Esophagus squamous epithelium (tissue), 5 donors: ENCODE measurements at places on chromosomes 2 and 18.

DNA sequence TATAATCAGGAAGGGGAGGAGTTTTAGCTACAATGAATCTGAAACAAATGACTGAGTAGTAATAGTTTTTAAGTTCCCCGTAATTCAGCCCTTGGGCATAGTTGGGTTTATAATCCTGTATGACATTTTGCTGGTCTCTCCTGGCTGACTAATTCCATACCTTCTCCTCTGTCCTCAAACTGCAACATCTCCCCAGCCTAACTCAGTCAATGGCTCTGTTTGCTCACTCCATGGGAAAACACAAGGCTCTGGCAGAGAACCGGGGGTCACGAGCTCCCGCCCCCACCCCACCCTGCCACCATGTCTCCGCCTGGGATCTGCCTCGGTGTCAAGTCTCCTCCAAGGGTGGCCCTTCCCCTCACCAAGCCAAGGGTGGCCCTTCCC lies 168.6 kb downstream of the HDAC4 start:
- DNase-seq: no peak

GRCh38 chr2:1022178-1022577 lies 71.5 kb downstream of the SNTG2 start:
- DNase-seq: no peak

DNA sequence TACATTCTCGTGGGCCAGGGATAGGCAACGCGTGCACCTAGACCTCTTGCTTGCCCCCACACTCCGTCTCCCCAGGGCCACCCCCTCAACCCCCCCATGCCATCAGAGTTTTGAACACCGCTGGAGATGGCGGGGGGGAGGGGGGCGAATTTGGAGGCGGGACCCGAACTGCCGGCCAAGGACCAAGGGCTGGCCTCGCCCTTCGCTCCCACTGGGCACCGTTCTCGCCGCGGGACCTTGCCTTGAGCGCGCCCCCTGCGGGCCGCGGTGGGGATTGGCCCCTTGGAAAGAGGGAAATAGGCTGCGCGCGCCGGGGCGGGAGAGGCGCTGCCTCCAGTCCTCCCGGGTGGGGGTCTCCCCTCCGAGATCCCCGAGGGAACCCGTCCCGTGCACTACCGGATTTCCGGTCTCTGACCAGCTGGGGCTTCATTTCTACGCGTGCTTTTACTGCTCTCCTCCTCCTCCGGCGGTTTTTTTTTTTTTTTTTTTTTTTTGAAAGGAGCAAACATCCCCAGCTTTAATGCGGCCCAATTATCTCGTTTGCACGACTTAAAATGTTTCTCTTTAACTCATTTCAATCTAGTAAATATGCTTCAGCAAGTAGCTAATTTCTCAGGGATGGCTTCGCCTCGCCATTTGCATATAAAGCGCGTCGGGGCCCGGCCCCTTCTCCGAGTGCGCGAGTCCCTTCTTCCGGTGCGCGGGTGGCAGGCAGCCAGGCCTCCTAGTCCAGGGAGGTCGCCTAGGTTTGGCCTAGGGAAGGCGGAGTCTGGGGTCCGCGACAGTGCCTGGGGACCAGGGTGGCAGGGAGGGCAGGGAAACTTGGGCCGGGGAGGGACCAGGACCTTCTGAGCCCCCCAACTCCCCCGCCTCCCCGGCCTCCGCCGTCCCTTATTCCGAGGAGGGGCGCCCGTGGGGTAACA lies 10.0 kb upstream of the GBX2 start:
- no peak for DNase-seq

DNA sequence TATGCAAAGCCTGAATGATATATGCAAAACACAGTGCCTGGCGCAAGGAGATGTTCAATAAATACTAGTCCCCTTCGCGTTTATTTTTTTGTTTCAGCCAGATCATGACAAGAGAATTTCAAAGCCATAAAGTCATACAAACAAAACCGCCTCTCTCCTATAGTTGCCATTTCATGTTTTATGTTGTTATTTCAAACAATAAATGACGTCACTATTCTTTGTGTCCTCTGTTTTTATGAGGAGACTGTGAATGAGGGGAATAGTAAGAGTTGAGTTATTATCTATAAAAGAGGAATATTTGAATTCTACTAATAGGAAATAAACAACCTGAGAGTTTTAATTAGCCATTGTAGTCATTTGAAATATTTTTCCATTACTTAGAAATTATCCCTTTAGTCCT lies 464.5 kb downstream of the THSD7B start:
- no peak for DNase-seq

DNA sequence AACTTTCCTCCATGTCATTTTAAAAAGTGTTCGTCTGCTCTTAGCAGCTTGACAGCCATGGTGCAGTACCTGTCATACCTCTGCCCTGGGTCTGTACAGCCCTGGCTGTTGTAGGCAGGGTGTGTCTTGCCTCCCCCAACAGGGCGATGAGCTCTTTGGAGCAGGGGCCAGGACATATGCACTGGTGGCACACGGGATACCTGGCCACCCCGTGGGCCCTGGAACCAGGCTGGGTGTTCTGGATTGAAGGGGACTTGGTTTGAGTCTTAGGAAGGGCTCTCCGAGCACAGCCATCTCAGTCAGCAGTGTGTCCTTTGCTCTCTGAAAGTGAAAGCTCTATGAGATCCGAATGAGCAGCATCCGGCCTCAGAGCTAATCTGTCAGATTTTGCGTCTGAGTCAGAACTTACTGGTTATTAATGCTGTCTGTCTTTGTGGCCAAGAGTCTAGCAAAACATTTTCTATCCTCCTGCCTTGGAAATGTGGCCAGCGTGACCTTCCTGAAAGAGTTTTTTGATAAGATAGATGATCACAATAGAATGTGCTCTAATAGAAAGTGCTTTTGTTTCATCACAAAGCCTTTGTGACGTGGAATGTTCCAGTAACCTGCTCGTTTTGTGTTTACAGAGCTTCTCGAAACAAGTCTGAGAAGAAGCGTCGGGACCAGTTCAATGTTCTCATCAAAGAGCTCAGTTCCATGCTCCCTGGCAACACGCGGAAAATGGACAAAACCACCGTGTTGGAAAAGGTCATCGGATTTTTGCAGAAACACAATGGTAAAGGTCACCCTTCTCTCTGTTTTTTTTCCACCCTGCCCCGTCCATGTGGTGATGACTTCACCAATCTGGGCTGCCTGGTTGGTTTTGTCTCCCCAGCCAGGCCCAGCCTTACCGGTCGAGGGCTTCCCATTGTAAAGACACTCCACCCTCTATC lies 77.3 kb upstream of the RPL31 start:
- DNase-seq: no peak

DNA sequence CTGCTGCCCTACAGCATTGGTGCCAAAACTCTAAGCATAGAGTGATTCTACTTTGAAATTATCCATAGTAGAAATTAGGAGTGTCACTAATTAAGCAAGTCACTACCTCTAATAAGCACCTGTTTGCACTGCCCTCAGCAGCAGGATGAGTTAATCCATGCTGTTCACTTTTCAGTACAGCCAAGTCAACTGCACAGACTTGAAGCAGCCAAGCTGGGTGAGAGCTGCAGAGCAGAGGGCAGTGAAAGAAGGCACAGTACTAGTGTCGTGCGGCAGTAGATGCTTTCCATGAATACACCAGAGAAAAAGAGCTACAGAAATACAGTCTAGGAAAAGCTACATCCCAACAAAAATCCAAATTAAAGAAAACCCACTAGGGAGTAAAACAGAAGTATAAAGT lies 98.6 kb downstream of the RAPH1 start:
- DNase-seq: no peak

DNA sequence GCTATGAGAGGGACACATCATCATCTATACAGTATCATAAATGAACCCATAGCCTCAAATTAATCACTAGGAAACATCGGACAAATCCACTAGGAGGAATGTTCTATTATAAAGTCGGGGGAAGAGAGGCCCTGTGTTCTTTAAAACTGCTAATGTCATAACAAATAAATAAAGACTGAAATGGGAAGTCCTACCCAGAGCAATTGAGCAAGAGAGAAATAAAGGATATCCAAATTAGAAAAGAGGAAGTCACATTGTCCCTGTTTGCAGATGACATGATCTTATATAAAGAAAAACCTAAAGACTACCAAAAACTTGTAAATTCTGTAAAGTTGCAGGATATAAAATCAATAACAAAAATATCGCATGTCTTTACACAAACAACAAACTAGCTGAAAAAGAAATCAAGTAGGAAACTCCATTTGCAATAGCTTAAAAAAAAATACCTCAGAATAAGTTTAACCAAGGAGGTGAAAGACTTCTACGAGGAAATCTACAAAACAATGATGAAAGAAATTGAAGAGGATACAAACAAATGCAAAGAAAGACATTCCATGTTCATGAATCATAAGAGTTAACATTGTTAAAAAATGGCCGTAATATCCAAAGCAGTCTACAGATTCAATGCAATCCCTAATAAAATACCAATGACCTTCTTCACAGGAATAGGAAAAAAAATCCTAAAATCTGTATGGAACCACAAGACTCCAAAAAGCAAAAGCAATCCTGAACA lies 30.6 kb downstream of the RTN4 start:
- DNase-seq: no peak

DNA sequence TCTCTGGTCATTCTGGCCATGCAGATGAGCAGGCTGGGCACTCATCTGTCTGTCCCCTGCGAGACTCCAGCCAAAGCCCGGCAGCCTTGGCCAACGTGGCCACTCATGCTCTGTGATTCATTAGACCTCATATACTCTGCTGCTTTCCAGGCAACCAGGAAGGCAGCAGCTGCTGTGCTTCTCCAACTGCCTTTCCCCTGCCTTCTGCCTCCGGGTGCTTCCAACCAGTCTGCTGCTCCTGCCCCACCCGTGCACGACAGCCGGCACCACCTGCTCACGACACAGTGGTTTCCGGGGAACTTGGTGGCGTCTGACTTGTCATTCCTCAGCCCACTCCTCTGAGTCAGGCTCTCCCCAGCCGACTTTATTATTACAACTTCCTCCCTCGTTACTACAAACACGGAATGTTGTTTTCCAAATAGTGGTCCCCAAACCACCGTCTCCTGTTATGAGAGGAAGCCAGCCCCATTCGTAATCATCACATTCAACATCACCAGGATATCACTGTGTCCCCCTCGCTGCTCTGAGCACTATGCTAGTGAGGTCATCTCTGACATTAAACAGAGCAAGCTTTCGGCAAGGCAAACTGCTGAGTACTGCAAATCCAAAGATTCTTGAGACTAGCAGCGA lies 392.4 kb downstream of the ALK start:
- DNase-seq: no peak

- no peak for DNase-seq
Measured at GRCh38 chr2:192029089-192029488, 165.6 kb downstream of the TMEFF2 start.

DNA sequence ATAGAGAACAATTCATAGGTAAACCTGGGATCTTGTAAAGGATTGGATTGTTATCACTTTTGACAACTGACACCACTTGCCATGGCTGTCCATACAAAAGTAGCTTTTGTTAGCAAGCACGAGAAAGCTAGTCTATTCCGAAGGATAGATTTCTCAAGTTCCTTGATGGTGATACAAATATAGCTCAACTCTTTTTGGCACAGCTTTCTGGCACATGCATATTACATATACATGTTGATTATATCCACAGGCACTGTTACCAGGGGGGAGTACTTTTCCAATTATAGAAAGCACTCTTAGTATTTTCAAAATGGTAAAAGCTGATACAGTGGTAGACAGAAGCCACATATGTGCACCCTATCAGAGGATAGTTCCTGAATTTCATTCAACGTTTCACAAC lies 168.9 kb downstream of the UPP2 start:
- DNase-seq: no peak

DNA sequence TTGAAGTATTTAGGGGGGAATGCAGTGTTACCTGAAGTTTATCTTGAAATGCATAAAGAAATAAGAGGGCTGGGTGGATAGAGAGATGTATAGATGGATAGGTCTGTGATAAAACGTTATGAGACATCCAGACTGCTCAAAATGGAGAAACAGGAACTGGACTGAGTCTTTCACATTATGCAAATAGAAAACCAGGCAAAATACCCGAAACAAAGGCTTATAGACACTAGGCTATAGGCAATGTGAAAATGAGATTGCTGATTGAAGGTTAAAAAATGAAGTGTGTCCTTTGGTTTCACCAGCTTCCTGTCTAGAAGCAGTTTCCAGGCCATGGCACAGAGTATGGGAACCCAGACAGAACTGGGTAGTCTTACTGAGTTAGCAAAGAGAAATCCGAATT lies 24.9 kb upstream of the SLC3A1 start:
- DNase-seq: no peak

- no peak for DNase-seq
Measured at GRCh38 chr2:143150287-143150686, 21.1 kb downstream of the ARHGAP15 start.

DNA sequence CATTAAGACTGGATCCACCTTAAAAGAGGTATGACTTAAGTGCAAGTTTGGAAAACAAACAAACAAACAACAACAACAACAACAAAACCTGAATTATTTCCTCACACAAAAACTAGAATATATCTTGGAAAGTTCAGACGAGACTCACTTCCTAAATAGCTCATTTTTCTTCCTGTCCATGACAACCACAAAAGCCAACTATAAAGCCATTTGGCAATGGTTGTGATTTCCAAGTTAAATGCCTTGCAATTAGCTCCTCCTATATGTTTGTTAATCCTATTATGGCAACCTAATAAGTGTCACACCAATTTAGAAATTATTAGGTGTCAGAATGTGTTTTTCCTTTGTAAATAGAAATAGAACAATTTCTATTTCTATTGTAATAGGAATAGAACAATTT lies 91.6 kb upstream of the ARL5A start:
- DNase-seq: no peak

GRCh38 chr2:218221000-218221399 lies 4.0 kb downstream of the ARPC2 start:
- DNase-seq: no peak

DNA sequence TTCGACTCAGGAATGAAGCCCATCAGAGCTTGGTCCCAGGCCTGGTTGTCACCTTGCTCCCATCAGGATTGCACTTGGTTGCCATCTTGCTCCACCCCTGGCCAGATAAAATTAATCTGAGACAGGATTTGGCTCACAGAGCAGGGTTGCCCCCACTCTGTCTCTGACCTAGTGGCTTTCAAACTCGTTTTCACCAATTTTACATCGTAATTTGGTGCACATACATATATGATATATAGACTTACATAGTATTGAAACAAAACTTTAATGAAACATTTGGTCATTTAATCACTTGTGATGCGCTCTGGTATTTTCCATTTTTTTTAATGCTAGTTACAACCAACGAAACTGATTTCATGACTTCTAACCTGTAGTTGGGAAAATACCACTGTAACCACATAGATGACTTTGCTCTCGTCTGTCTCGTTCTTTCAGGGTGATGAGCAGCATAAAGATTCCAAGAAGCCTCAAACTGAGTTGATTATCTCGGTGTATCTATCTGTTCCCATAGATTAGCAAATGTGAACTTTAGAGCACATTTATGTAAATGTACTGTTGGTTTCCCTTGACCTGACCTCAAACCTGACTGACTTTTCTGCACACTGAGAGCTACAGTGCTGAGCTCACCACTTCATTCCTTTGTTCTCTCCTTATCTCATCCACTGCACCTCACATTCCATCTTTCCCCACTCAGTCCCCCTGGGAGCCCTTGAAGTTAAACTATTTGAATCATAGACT lies 30.5 kb upstream of the PLB1 start:
- DNase-seq: no peak
